ENCODE measurements at places on chromosomes 16 and 17. TPM values are rescaled to one million over a fixed set of nuclear protein-coding genes. Genes with fewer than 3 reads are reported as not detected.

CES1 gene
- total RNA-seq, result not detected

PRAC2 gene
- total RNA-seq, result not detected

SOX8 gene
- total RNA-seq, result 0.54 TPM

DCXR gene
- 68.7 TPM for total RNA-seq

QPRT gene
- total RNA-seq, result 76.6 TPM

SLC47A1 gene
- total RNA-seq, result 6.6 TPM

DNA sequence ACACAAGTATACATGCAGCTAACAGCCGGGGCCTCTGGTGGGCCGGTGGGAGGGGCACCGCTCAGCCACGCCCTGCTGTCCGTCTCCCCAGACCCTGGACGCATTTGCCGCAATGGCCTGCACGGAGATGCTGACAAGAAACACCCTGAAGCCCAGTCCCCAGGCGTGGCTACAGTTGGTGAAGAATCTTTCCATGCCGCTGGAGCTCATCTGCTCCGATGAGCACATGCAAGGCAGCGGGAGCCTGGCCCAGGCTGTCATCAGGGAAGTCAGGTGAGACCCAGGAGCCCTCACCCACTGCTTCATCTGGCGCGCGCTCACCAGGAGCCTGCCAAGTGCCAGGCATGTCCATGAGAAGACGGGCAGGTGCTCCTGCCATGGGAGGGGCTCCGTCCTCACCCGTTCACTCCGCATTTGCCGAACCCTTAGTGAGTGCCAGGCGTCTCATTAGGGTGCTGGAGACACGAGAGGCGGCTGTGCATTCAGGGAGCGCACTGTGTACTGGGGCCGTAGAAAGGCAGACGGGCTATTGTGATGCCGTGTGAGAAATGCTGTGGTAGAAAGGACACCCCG is 51.4 kb upstream of the ENDOV start:
- ATAC-seq, result no peak

- ATAC-seq, result no peak
These were observed 119.1 kb upstream of the ZFHX3 start for GRCh38 chr16:73166947-73167550.

- ATAC-seq, result no peak
These were observed 208.3 kb downstream of the RGS9 start for GRCh38 chr17:65345261-65346005.

DNA sequence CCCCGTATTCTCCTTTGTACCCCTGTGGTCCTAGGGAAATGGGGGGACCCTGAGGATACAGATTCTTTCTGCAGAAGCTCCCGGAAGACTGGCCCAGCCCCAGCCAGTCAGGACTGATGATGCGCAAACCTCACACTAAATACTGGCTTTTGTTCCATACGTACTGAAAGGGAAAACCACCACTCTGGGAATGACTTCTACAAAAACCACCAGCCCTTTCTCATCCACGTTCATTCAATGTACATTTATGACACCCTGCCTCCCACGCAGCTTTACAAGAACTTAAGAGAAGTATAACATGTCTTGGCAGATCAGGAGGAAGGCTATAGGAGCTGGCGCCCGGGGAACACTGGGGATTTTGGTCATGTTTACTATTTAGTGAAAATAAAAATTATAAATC is 70.6 kb downstream of the MARCHF10 start:
- ATAC-seq, result no peak

DNA sequence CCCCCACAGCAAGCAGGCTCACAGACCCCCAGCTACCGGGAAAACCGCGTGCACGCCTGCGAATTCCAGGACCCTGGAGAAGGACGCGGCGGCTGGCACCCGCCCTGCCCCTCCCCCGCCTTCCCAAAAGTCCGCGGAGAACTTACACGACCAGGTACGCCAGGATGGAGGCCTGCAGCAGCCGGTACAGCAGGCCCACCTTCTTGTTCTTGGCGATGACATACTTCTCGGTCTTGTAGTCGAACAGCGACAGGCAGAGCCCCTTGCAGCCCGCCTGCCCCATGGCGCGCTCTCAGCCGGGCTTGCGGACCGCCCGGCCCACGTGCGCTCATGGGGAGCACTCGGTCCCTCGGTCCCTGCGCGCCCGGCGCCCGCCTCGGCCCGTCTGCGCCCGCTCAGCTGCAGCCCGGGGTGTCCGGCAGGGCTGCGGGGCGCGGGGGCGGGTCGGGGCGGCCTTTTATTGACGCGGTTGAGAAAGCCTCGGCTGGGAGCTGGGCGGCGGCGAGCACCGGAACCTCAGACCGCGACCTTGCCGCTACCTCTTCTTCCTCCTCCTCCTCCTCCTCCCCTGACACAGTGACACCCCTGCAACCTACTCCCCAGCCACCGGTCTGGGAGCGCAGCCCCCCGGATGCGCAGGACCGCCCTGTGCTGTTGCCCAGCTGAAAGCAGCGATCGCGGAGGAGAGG is at the start of gene P2RX5:
TSS of gene P2RX5 (minus strand) at position 433 of the 689 bp plus-strand sequence. CDS start at position 283, 150 bp downstream.
- ATAC-seq, result peak; percentile 77

GRCh38 chr17:75721463-75722011 is 278 bp downstream of the ITGB4 start:
- peak; percentile 61 for ATAC-seq

DNA sequence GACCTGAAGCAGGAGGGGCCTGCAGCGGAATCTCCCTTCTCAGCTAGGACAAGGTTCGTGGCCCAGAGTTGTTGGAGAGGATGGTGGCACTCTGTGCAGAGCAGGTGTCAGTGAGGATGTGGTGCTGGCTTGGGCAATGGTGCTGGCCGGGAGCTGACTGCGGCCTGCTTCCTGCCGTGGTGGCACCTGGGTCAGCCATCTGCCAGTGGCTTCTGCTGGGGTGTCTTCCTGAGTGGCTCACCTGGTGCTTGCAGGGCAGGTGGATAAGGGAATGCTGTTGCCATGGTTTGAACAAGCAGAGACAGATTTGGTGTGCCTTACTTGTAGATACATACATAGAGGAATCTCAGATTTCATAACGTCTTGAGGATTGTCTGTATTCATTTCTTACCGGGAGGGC is 69.6 kb downstream of the SEC14L1 start:
- ATAC-seq, result no peak

DNA sequence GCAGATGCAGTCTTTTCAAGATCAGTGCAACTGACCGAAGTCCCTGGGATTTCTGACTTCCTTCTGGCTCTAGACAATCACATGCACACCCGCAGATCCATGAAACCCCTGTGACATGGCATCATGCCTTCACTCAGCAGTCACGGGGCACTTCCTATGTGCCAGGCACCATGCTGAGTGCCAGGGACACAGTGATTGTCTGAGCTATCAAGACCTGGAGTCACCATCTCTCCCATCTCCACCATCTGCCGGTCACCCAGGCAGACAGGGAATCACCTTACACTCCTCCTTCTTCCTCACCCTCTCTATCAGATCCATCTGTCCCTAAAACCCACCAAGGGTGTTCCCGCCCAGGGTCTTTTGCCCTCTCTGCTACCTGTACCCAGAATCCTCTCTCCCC is 5.3 kb downstream of the BEAN1 start:
- no peak for ATAC-seq

GRCh38 chr16:85992779-85993178 is 93.8 kb downstream of the IRF8 start:
- ATAC-seq, result no peak

GRCh38 chr17:57629470-57629869 is 115.6 kb downstream of the CCDC182 start:
- no peak for ATAC-seq

- no peak for ATAC-seq
These were observed 143.7 kb downstream of the ENGASE start for GRCh38 chr17:79218175-79218824.

GRCh38 chr17:82864713-82865248 is 25.0 kb upstream of the ZNF750 start:
- ATAC-seq, result no peak

DNA sequence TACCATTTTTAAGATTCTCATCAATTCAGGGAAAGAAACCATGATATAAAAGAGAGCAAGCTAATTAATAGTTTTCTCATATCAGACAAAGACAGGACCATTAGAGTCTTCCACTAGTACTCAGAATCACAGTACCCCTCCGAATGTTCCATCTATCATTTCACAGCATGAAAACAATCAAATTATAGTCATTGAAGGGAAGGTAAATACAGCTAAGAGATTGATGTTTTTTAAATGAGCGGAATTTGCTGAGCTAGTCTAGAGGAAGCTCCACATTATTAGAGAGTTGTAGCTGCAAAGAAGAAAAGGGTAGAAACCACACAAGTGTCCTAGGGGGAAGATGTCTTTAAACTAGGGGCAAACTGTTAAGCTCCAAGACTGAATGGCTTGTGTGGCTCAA is 808.9 kb downstream of the CDH11 start:
- ATAC-seq, result peak; percentile 51

DNA sequence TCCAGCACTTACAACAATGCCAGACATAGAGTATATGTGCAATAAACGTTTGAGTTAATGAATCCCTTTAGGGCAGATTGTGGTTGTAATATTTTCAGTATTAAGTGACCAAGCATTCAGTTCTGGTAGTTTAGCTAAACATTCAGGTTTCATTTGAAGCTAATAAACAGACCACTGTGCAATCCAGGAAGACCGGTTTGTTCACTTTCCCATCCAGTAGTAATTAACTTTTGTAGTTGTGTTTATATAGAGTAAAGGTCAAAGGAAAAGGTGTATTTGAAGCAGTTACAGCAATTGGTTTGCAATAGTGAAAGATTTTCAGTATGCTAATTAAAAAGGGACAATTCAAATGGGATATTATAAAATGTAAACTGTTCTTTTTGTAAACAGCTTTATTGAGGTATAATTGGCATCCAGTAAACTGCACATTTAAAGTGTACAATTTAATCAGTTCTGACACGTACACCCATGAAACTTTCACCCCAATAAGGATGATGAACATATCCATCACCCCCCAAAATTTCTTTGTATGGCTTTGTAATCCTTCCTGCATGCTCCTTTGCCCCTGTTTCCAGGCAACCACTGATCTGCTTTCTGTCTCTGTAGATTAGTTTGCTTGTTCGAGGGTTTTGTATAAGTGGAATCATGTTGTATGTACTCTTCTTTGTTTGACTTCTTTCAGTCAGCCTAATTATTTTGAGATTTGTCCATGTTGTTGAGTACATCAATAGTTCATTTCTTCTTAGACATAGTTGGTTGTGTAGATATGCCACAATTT is 26.3 kb downstream of the MRTFB start:
- peak; percentile 24 for ATAC-seq

- ATAC-seq, result no peak
These were observed 2.5 kb downstream of the CAPNS2 start for GRCh38 chr16:55569025-55569424.

DNA sequence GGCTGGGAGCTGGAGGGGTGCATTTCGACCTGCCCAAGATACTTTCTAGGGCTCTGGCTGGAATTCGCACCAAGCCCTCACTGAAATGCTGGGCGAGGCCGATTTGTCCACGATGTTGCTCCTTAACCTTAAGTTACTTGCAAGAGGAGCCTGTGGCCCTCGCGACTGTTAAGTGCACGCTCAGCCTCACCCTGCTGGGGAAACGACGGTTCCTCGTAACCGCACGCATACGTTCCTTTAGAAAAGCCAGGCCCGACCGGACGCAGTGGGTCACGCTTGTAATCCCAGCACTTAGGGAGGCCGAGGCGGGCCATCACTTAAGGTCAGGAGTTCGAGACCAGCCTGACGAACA is 607 bp upstream of the NCOR1 start:
- no peak for ATAC-seq

GRCh38 chr16:622920-623280 is 7.9 kb upstream of the WFIKKN1 start:
- ATAC-seq, result no peak

- no peak for ATAC-seq
These were observed 49.6 kb downstream of the TANGO6 start for GRCh38 chr16:68892898-68893297.

DNA sequence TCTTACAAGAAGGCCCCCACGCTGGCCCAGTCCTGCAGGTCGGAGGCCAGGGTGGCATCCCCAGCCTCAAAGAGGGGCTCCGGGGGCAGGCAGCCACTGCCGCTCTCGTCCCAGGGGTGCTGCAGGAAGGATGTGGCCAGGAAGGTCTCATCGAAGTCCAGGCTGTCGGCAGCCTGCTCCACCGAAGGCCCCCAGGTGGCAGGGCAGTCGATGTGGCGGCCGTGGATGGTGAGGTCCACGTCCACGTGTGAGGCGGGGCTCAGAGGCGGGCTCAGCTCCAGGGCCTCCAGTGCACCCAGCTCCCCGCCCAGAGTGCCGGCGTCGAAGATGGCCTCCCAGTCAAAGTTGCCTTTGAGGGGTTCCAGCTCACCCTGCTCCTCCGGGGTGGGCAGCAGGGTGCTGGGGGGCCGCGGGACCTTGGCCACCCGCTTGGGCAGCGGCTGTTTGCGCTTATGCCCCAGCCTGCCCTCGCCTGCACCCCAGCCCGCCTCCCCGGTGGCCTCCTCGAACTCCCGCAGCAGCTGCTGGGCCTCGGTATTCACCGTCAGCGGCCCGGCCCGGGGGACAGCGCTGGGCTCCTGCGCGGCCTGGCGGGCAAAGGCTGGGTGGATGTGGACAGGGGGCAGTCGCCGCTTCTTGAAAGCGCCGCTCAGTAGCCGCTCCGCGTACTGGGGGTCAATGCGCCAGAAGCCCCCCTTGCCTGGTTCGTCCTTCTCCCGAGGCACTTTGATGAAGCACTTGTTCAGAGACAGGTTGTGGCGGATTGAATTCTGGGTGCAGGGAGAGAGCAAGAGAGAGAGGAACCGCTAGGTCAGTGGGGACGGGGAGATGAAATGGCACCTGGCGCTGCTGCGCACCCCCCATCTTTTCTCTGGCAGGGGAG is 3.5 kb downstream of the FOXJ1 start:
- ATAC-seq, result peak; percentile 10

DNA sequence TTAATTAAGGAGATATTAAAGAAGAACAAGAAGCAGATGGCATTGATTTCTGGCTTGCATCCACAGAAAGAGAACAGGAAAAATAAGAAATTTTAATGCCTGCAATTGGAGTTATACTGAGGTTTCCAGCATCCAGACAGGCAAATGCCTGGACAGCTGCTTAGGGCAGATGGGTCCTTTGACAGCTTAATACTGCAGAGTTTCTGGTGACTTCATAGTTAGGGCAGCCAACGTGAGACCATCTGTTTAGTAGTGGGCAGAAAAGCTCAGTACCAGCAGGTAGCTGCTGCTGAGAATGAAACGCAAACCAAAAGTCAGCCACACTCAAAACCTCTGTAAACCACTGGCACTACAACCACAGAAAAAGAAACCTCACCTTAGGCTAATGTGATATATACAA is 109.8 kb downstream of the CDK5R1 start:
- ATAC-seq, result no peak

DNA sequence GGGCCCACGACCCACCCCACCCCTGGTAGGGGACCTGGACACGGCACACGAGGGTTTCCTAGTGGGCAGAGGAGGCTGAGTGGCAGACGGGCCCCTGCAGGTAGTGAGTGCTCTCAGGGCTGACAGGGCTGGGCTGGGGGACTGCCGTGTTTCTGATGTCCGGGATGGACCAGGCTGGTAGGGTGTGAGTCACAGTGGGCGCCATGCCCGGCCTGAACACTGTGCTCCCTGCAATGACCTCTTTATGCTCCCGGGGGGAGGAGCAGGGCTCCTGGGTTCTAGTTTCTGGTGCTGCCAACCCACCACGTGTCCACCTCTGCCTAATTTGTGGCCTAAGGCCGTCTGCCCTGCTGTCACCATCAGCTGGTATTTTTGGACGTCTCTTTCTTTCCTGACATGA is 26.3 kb downstream of the ARHGAP23 start:
- peak; percentile 14 for ATAC-seq

GRCh38 chr16:56589141-56590039 is at the start of gene MT3:
Gene MT3 (plus strand): TSS chr16:56589528. CDS start chr16:56589591, 63 bp downstream.
- peak; percentile 40 for ATAC-seq

Measured in motor neuron (in vitro differentiated cells).